Placental pericyte (primary cell): ENCODE measurements at places on chromosomes 7 and 10. TPM values are rescaled to one million over a fixed set of nuclear protein-coding genes. Genes with fewer than 3 reads are reported as not detected.

Gene DPYSL4
- total RNA-seq, result 3.9 and 5.7 TPM in 2 replicates

Gene CDHR3
- total RNA-seq, result 1.3 and 5.2 TPM in 2 replicates

Gene UCN3
- total RNA-seq, result not detected in 2 replicates

Gene NUTM2E
- total RNA-seq, result not detected in 2 replicates

Gene PNLIP
- not detected in 2 replicates for total RNA-seq

Gene ZNF37A
- total RNA-seq, result 8.8 and 12.7 TPM in 2 replicates

Gene SMO
- 1.3 and 4.2 TPM in 2 replicates for total RNA-seq

Gene WDR37
- 13.1 and 27.1 TPM in 2 replicates for total RNA-seq

Gene GALNT17
- total RNA-seq, result 0.14 TPM in 1 of 2 replicates, not detected in the other

Gene PSMG3
- total RNA-seq, result 28.0 and 39.4 TPM in 2 replicates

Gene SPACDR
- total RNA-seq, result 0.72 and 0.88 TPM in 2 replicates

Gene CTAGE6
- 0.22 TPM in 1 of 2 replicates, not detected in the other for total RNA-seq

Gene LIMK1
- total RNA-seq, result 92.1 and 94.5 TPM in 2 replicates
